Fibroblast of skin of right biceps (primary cell): ENCODE measurements at places on chromosomes 4 and X.
A peak's percentile ranks its signal among the peaks of the same experiment; 100 is the strongest.

DNA sequence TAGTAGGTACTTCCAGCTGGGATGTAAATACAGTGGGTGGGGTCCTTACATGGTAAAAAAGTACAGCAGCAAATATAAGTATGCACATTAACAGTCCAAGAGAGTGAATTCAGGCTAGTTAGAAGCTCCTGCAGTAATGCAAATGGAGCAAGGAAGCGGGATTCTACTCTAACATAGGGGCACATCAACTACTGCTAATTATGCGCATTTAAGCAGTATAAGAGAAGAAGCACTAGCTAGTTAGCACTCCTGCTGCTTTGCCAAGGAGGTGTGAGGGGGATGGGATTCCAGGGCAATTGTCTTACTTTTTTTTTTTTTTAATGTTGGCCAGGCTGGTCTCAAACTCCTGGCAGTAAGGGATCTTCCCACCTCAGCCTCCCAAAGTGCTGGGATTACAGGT, 284.1 kb downstream of the CHIC1 start:
- DNase-seq = no peak

DNA sequence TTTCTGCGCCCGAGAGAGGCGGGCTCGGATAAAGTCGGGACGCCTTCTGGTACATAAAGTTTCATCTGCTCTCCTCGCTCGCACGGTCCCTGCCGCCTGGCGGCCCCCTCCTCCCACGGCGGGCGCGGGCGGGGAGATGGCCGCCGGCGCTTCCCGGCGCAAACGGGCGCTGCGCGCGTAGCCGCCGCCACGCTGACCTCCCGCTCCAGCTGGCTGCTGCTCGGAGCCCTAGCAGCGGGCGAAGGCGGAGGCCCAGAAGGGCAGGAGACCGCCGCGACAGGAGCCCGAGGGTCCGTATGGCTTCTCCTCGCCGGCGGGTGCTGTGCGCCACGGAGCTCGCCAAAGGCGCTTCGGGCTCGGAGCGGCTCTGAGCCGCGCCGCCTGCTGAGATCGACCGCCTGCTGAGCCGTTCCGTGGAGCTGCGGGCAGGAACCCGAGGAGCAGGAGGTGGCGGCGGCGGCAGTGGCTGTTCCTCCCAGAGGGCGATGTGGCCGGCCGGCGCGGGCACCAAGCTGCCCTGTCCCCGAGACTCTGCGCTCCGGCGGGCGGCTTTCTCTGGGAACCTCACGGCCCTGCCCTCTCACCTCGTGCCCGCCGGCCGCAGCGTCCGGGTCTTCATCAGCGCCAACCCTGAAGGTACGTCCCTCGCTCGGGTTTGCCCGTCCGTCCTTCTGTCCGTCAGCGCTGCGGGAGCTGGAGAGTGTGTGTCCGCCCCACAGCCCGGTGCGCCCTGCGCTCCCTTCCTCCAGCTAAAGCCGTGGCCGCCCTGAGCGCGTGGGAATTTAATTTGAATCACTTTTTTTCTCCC, at the start of gene NWD2:
TSS of gene NWD2 (plus strand) at position 161 of the 808 bp plus-strand sequence. CDS start at position 486, 325 bp downstream.
- DNase-seq = no peak

GRCh38 chrX:584572-584971, 46.0 kb upstream of the SHOX start:
- no peak for DNase-seq

GRCh38 chr4:70600977-70601376, 8.9 kb downstream of the AMBN start:
- DNase-seq = no peak

DNA sequence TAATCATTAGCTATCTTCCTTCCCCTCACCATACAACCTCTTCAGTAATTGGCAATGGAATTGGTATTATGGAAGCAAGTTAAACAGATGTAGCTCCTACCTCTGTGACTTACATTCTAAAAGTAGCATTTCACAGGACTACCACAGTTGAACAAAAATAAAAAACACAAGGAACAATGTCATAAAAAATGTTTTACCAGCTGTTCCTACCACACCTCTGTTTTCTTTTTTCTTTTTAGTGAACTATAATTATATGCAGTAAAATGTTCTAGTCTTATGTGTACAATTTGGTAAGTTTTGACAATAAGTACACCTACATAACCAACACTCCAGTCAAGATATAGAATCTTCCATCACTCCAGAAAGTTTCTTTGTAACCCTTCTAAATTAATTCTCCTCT, 54.1 kb upstream of the GEMIN8 start:
- DNase-seq = no peak

- DNase-seq = peak; percentile 66
Measured at GRCh38 chrX:38929966-38930421, 128.7 kb downstream of the MID1IP1 start.
